Mesothelial cell of epicardium (in vitro differentiated cells): ENCODE measurements at places on chromosomes 7 and 10.

DNA sequence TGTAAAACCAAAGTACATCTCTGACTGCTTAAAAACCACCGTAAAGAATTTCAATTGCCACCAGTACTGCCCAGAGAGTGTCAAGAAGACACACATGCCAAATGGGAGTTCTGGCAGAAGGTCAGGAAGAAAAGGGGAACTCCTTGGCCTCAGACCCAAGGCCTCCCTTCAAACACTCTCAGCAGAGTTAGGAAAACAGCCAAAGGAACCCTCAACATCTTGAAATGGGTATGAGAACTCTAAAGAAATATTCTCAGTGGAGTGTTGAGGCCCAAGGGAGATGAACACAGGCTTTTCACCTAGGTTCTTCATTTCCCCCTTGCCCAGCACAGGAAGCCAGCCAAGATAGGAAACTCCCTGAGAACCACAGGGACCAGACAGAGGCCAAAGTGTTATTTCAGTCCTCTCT is 96.1 kb upstream of the ASAH2 start:
- DNase-seq = no peak

DNA sequence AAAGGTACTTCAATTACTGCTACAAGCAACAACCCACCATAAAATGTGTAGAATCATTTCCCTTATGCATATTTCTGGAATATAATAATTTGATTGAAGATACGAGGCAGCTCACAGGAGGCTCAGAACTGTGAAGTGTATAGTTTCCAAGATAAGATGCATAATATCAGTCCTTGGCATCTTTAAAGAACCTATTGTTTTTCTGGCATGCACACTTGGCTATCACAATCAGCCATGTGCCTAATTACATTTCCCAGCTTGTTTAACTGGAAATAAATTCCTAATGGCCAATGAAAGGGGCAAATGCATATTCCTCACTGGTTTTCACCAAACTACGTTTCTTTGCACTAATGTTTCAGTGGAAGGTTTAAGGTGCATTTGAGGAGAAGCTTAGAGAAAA is 83.4 kb upstream of the LRRC18 start:
- no peak for DNase-seq

DNA sequence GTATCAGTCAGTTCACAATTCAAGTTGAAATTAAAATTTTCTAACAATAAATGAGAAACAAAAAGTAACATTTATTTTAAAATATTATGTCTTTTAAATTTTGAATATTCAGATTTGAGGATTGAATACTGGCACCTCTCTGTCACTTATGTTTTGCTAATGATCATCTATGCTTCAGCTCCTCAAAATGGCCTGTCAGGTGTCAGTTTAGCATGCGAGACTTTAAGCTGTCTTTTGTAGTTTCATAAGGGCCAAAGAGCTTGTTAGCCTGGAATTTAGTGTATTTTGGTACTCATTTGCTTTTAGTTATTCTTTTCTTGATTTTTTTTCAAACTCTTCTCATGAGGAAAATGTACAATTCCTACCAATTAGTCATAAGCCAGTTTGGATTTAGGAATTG is 102.0 kb upstream of the RPA3 start:
- no peak for DNase-seq

- DNase-seq = no peak
Measured at GRCh38 chr10:106830471-106830870, 334.0 kb downstream of the SORCS1 start.

DNA sequence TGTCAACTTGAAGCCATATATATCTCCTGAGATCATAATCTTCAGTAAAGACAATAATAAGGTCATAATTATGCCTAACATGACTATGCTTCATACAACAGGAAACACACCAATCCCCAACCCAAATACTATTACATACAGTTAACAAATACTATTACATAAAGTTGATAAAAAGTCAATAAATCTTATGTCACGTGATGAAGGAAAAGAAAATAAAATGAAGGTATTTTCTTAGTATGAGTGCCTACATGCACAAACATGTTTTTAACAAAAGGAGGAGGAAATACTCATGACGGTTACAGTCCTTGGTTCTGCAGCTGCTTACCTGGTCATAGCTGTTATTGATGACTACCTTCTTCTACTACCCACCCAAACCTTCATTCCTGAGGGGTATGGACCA is 810.7 kb downstream of the PHTF2 start:
- DNase-seq = no peak

DNA sequence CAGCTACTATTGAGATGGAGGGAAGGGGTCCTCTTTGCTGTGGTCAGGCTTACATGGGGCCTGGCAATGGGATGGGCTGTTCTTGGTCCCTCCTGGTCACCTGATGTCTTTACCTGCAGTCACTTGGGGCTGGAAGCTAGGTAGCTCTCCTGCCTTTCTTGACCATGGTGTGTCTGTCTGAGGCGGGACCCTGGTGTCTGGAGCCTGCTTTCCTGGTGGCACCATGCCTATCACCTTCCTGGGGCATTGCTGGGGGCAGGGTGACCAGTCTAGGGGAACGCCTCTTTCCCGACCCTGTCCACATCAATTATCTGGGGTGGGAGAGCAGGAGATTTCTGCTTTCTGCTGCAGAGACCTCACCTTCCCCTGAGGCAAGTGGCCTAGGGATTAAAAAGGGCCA is 55.6 kb downstream of the ARHGAP22 start:
- DNase-seq = no peak

DNA sequence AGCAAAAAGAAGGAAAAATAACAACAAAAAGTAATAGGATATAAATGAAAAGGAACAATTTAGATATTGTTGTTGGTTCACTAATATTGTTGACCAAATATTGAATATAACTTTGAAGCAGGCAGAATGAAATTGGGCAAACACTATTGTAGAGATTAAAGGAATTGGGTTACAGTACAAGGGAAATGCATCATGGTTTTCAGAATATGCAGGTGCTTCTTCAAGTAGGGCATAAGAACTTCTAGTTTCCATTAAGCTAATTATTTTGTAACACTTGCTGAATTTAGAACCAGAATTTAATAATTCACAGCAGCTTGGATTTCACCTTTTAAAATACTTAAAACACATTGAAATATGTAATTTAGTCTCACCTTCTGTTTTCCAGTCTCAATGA is 36.5 kb downstream of the RPA3 start:
- no peak for DNase-seq

DNA sequence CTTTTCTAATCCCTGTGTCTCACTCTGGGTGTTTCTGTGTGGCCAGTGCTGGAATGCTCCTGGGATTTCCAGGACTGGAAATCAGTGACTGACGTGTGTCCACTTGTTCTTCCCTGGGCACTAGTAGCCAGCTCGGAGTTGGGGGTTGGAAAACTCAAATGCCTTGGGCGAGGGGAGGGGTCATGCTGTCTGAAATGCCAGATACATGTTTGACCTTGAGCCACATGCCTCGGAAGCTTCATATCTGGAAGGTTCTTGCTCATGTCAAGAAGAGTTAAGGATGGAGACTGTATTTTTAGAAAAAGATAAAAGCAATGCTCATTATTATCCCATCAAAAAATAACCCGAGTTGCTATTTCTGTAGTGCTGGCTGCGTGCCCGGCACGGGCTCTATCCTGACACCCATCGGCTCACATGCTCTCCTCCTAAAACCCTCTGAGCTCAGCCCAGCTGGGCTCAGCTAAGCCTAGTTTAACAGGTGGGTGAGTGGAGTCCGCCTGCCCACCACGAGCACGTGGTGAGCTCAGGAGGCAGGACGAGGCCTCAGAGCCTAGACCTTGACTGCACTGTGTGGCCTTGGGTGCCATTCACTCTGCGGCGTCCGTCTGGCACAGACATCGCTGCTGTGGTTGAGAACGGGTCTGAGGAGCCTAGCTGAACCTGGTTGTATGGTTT is 6.4 kb downstream of the DPYSL4 start:
- DNase-seq = no peak

GRCh38 chr10:99297033-99297432 is 32.1 kb upstream of the CNNM1 start:
- no peak for DNase-seq

GRCh38 chr10:371515-371914 is 236.3 kb downstream of the ZMYND11 start:
- no peak for DNase-seq

GRCh38 chr7:4134631-4135030 is 547.5 kb upstream of the FOXK1 start:
- DNase-seq = no peak

DNA sequence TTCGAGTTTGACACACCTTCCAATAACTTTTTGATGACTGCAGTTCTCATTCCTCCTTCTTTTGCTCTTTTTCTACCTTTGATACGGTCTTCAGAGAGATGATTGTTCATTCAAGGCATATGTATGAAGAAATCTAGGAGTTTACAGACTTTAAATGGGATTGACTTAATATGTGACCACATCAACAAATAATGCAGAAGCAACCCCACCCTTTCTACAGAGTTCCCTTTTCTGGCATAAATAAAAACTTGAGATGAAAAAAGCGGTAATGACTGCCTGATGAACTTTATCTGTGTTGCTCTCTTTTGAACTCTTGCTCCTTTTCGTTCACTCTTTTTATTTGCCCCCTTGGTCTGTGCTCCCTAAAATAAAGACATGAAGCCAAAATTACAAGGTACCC is 161.7 kb downstream of the C7orf25 start:
- no peak for DNase-seq

DNA sequence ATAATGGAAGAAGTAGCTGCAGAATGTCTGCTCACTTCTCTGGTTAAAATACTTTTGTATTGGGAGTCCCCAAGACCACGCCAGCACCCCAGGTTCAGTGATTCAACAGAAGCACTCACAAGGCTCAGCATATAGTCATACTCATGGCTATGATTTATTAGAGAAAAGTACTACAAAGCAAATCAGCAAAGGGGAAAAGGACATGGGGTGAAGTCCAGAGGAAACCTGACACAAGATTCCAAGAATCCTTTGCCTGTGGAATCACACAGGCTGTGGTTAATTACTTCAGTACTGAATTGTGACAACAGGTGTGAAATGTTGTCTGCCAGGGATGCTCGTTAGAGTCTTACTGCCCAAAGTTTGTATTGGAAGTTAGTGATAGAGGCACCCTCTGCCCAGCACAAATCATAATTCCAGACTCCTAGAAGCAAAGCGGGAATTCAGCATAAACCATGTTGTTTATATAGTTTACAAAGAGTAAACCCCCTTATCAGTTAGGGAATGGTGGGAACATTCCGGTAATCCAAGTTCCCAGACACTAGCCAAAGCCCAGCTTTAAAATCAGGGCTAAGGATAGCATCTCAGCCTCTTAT is 79.4 kb downstream of the HYCC1 start:
- DNase-seq = no peak

DNA sequence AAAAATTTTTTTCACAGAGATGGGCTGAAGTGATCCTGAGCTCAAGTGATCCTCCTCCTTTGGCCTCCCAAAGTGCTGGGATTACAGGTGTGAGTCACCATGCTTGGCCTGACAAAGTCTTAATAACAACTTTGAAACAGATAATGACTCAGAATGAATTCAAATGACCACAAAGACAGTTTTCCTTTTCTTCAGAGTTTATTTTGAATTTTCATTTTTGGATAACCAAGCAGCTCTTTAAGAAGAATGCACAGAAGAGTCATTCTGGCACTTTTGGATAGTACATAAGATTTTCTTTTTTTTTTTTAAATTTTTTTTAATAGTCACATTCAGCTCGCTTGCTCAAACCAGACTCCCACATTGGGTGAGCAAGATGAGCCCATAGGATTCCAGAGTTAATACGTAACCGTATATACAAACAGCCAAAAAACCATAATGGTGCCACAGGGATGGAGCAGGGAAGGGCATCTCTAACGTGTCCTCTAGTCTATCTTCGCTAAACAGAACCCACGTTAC is 43.0 kb upstream of the NMT2 start:
- no peak for DNase-seq

DNA sequence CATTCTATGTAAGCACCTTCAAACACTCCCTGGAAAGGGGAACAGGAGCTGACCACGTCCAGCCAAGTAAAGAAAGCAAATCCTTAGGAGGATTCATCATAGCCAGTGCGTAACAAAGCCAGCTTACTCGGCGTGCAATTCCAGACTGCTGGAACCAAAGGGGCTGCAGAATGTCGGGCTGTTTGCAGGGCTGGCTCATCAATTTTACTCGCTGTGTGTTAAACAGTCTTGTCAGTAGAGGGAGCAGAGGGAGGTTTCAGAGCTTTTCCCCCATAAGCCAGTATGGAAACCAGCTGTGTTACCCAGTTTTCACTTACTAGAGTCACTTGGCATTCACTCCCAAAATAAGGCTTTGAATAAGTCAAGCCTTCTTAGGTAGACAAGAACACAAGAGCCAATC is 127.1 kb downstream of the KMT2E start:
- no peak for DNase-seq

DNA sequence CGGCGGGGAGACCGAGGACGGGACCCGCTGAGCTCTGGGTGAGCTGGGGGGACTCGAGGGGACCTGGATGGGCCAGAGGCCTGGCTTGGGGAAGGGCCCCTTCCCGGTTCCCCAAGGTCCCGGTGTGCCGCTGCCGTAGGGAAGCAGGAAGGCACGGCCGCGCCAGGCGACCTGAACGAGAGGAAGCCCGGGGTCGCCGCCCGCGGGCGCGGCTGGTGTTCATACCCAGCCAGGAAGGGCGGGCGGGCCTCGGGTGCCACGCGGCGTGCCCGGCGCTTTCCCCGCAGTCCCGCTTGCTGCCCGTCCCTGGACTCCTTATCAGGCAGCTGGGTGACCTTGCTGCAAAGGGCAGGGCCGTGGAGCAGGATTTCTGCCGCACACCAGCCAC is 38.0 kb downstream of the ZNF777 start:
- no peak for DNase-seq

DNA sequence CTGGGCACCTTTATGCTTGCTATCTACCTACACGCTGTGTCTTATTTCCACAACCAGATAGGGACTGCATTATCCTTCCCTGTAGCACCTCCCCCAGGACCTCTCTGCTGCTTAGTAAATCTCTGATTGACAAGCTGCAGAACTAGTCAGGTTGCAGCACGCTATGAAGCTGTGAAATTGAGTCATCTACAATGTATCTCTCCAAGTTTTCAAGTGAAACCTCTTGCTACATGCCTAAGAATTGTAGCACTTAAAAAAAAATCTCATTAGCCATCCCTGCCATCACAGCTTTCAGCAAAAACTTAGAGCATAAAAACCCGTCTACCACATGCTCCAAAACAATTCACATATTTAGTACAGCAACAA is 69.7 kb upstream of the FGFR2 start:
- DNase-seq = no peak

GRCh38 chr7:55071411-55072175 is 52.8 kb downstream of the EGFR start:
- no peak for DNase-seq

GRCh38 chr10:79923145-79923544 is 25.8 kb downstream of the SFTPD start:
- DNase-seq = no peak

DNA sequence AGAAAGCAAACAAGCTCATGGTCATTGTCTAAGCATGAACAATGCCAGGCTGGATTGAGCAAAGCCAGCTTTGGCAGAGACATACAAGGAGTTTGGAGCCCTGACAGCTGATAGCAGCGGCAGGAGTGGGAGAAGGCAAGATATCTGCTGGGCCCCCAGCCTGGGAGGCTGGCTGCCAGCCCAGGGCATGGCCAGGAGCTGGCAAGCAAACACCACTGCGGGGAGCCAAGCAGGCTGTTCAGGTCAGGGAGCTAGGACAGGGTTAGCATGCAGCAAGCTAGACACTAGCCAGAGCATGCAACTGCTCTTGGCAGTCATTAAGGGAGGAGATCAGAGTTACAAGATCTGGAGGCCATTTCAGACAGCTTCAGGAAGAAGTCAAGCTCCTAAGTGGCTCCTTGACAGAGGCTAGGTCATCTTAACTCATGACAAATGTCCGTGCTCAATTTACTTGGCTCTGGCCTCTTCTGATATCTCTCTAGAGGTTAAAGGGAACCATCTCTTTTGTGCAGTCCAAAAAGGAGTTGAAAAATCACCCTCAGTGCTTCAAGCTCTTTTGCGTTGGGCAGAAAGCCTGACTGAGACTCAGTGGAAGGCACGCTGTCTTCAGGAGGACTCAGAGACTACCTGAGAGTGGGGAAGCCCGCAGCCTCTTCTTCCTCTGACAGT is 436.8 kb upstream of the C7orf33 start:
- no peak for DNase-seq
